Left colon (tissue), 2 donors: ENCODE measurements at places on chromosomes 6 and 20. TPM values are rescaled to one million over a fixed set of nuclear protein-coding genes. Genes with fewer than 3 reads are reported as not detected.

- DNase-seq, result no peak
Observed at GRCh38 chr6:105592329-105592728, 189.4 kb upstream of the PREP start.

Gene PROKR2
- not detected for total RNA-seq

Gene TFAP2D
- not detected for total RNA-seq

GRCh38 chr6:4010689-4011090 is 68.2 kb downstream of the FAM217A start:
- no peak for DNase-seq

Gene BMP5
- total RNA-seq, result 1.8 TPM
